ENCODE measurements at places on chromosomes 6 and 20. TPM values are rescaled to one million over a fixed set of nuclear protein-coding genes. Genes with fewer than 3 reads are reported as not detected.

DNA sequence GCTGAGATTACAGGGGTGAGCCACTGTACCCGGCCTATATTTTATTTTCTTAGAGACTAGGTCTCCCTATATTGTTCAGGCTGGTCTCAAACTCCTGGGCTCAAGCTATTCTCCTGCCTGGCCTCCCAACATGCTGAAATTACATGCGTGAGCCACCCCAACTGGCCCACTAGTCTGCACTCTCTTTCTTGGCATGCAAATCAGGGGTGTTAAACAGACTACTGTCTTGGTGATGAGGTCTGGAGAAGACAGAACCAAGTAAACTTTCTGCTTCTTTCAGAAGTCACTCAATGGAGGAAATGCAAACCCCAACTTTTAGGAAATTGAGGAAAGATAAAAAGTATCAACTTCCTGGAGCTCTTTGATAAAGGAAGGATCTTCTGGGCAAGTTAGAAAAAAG is 8.0 kb upstream of the TUBB2B start:
- peaks cover 16% of the 10 kb centered on the region for H3K4me1 ChIP-seq
- peaks cover 2% of the 10 kb centered on the region for H3K27me3 ChIP-seq
- no peak overlapping the region for H3K4me3 ChIP-seq
- H3K36me3 ChIP-seq = no peaks in the 10 kb centered on the region

DNA sequence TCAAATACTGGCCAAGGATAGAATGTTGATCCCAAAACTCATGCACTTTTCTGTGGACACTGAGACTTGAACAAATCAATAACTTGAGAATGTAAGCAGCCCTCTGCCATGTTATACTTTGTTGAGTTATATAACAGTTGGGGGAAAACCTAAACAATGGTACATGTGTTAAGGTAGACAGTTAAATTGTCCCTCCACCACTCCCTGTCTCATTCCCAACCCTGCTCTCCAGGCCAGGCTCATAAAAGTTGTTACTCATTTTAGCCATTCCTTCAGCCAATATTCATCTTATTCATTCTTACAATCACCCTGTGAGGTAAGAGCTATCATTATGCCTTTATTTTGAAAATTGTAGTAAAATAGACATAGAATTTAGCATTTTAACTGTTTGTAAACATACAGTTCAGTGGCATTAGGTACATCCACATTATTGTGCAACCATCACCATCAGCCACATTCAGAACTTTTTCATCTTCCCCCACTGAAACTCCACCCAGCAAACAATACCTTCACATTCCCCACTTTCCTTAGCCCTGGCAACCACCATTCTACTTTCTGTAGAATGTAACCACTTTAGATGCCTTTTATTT is 38.2 kb upstream of the IER3 start:
- H3K4me1 ChIP-seq = peaks cover 48% of the 10 kb centered on the region
- H3K27me3 ChIP-seq = no peaks in the 10 kb centered on the region
- DNase-seq = no peak
- H3K4me3 ChIP-seq = no peak overlapping the region
- H3K36me3 ChIP-seq = no peaks in the 10 kb centered on the region

DNA sequence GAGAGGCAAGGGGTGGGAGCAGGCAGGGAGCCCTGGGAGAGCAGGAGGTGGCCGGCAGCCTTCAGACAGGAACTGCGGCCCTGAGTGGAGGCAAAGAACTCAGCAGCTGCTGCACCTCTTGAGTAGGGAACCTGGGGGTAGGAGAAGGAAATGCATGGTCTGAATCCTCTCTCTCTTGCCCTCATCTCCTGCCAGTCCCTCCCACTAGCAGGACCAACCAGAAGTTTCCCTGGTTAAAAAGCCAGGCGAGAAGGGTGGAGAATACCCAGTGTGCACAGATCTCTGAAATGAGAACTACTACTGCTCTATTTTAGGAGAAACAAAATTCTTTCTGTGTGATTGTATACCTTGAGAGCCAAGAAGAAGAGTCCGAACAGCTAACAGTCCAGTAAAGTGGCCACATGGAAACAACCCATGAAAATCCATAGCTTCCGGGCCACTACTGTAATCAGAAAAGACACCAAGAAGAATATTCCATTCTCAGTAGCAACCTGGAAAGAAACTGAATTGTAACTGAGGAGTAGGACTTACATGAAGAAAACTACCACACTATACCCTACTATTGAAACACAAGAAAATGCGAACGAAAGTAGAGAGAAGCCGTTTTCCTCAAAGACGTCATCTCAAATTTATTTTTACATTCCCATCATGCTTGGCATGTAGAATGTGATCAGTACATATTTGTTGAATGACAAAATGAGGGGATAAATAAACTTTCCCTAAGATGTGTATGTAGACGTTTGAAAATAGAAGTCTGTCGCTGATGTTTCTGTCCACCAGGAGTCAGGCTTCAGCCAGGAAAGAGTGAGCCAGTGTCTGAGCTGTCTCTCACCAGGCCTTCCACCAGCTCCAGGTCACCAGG is 25.6 kb downstream of the WRNIP1 start:
- H3K4me1 ChIP-seq = no peaks in the 10 kb centered on the region
- peak; percentile 79 for DNase-seq
- H3K27ac ChIP-seq = peak overlapping the region; percentile 23
- H3K27me3 ChIP-seq = no peaks in the 10 kb centered on the region
- no peak overlapping the region for H3K4me3 ChIP-seq
- no peaks in the 10 kb centered on the region for H3K36me3 ChIP-seq

GRCh38 chr6:99366852-99367251 is 17.4 kb upstream of the FAXC start:
- no peaks in the 10 kb centered on the region for H3K4me1 ChIP-seq
- no peak overlapping the region for H3K27ac ChIP-seq
- no peaks in the 10 kb centered on the region for H3K27me3 ChIP-seq

- H3K4me1 ChIP-seq = no peaks in the 10 kb centered on the region
- no peak overlapping the region for H3K4me3 ChIP-seq
- no peaks in the 10 kb centered on the region for H3K27me3 ChIP-seq
- H3K27ac ChIP-seq = no peak overlapping the region
- H3K36me3 ChIP-seq = no peaks in the 10 kb centered on the region
Measured at GRCh38 chr6:130796313-130796905, 30.8 kb upstream of the SMLR1 start.

- H3K4me1 ChIP-seq = peaks cover 50% of the 10 kb centered on the region
- H3K27me3 ChIP-seq = no peaks in the 10 kb centered on the region
- H3K36me3 ChIP-seq = peaks cover 6% of the 10 kb centered on the region
- peak overlapping the region; percentile 78 for H3K27ac ChIP-seq
- H3K4me3 ChIP-seq = no peak overlapping the region
Measured at GRCh38 chr6:35049156-35049735, 91.9 kb downstream of the TCP11 start.

DNA sequence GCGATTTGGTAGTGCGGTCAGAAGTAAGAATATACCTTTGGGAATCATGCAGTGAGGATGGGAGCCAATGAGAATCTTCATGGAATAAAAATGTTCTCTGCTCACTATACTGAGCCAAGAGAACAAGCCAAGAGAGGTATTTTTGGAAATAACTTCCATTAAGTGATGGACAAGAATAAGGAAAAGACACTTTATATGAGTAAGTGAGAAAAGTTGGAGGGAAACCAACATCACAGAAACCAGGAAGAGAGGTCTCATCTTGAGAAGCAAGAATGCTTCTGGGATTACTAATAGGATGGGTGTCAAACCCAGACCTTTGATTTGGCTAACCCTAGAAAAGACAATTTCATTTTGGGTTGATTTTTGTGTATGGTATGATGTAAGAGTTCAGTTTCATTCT is 181.2 kb upstream of the JAG1 start:
- no peak overlapping the region for H3K27ac ChIP-seq
- no peak overlapping the region for H3K4me3 ChIP-seq
- DNase-seq = no peak
- H3K27me3 ChIP-seq = no peaks in the 10 kb centered on the region
- H3K4me1 ChIP-seq = no peaks in the 10 kb centered on the region
- H3K36me3 ChIP-seq = no peaks in the 10 kb centered on the region

- no peaks in the 10 kb centered on the region for H3K4me1 ChIP-seq
- no peak overlapping the region for H3K4me3 ChIP-seq
- H3K36me3 ChIP-seq = no peaks in the 10 kb centered on the region
- DNase-seq = no peak
- H3K27me3 ChIP-seq = no peaks in the 10 kb centered on the region
- no peak overlapping the region for H3K27ac ChIP-seq
Measured at GRCh38 chr6:45310118-45310788, 17.9 kb upstream of the RUNX2 start.

DNA sequence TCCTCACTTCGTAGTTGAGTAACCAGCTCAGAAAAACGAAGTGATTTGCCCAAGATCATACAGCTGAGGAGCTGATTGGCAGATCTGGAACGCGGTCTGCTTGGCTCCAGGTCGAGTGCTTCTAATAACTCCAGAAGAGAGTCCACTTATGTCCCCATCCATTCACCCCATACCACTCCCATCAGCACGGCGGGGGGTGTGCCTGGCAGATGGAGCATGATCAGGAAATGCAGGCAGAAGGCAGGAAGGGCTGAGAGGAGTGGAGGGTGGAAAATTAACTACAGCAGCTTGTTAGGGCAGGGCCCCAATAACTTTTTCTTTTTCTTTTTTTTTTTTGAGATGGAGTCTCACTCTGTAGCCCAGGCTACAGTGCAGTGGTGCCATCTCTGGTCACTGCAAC is 15.0 kb downstream of the FITM2 start:
- no peaks in the 10 kb centered on the region for H3K36me3 ChIP-seq
- no peaks in the 10 kb centered on the region for H3K27me3 ChIP-seq
- H3K27ac ChIP-seq = no peak overlapping the region
- no peak overlapping the region for H3K4me3 ChIP-seq

GRCh38 chr6:132009175-132009574 is 58.0 kb upstream of the CCN2 start:
- no peak for DNase-seq
- H3K36me3 ChIP-seq = no peaks in the 10 kb centered on the region
- no peak overlapping the region for H3K4me3 ChIP-seq
- no peak overlapping the region for H3K27ac ChIP-seq
- H3K4me1 ChIP-seq = no peaks in the 10 kb centered on the region

GRCh38 chr6:131893198-131893597 is 58.0 kb downstream of the CCN2 start:
- H3K27me3 ChIP-seq = no peaks in the 10 kb centered on the region
- H3K27ac ChIP-seq = no peak overlapping the region

KHDC1L gene
- total RNA-seq = not detected

TRAPPC3L gene
- total RNA-seq = 0.25 TPM

MLN gene
- not detected for total RNA-seq

CARMIL1 gene
- 38.3 TPM for total RNA-seq

HM13 gene
- total RNA-seq = 53.5 TPM

BPIFB1 gene
- 445 TPM for total RNA-seq

LPA gene
- 1.1 TPM for total RNA-seq
